ENCODE measurements at places on chromosomes 16 and 17. TPM values are rescaled to one million over a fixed set of nuclear protein-coding genes. Genes with fewer than 3 reads are reported as not detected.

- no peak for DNase-seq
Observed at GRCh38 chr17:19424934-19425868, 14.2 kb downstream of the RNF112 start.

- no peak for DNase-seq
Observed at GRCh38 chr16:31025339-31025738, 8.0 kb upstream of the STX4 start.

The TPSD1 gene
- total RNA-seq = not detected

The GRAP gene
- total RNA-seq = 267 TPM

The TPSG1 gene
- not detected for total RNA-seq

Measured in lung microvascular endothelial cell (primary cell).